ENCODE measurements at places on chromosomes 11 and 22.

- no peak for DNase-seq
These were observed 87.8 kb upstream of the PHOX2A start for GRCh38 chr11:72331761-72332160.

DNA sequence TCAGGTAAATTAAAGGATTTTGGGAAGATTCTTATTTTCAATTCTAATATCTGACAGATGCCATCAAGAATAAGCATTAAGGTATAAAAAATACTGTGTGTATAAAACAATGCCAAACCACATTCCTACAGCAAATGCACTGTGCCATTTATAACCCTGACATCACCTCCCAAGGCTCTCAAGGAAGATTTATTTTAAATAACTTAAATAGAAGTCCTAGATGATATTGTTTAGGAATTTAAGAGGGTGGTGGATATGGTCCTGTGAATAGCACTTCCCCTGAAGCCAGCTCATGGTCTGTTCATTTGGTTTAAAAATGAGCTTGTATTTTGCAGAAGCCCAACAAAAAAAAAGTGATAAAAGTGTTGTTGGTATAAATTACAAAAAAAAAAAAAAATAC is 32.1 kb downstream of the PPIL2 start:
- DNase-seq = no peak

DNA sequence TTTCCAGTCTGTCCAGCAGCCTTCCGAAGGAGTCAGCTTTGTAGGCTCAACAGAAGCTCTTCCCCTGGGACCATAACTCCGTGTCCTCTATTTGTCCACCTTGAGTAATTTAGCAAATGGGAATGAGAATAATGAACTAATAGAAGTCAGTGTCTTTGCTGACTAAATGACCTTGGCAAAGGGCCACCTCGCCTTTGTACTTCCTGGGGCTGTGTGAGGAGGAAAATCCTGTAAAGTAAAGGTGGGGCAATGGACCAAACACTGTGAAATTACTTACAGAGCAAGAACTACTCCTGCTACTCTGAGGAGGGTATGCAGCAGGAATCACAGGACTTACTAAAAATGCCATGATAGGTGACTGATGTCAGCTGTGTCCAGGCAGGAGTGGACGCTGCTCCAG is 36.2 kb upstream of the CSNK2A3 start:
- DNase-seq = no peak

GRCh38 chr22:27877501-27877900 is 41.6 kb downstream of the PITPNB start:
- DNase-seq = no peak

DNA sequence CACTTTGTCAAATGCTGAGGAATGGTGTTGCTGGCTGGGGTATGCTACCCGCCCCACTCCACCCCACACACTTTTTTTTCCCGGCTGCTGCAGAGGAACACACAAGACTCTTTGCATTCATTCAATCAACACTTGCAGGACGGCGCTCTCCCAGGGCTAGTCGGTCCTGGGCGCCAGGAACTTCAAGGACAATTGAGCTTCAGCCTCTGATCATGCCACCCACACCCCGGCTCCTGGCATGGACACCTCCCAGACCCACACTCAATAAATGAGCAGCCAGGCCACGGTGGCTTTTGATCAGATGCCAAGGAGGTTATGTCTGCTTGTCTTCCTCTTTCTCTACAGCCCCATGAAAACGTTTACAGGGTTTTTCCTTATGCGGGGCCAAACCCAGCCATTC is 19.8 kb downstream of the TPST2 start:
- no peak for DNase-seq

DNA sequence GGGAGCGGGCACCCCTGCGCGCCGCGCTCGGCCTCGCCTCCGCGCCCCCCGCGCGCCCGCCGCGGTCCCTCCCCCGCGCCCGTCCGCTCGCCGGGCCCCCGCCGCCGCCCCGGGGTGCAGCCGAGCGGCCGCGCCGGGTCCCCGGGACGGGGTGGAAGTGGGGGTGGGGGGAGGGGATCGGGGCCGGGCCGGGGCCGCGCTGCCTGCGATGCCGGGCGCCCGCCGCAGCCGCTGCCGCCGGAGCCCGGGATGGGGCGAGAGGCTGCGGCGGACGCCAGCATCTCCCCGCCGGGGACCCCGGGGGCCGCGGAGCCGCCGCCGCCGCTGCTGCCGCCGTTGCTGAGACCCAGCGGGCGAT is 365 bp downstream of the MGAT3 start:
- DNase-seq = no peak

GRCh38 chr11:76233196-76233921 is 27.1 kb upstream of the WNT11 start:
- no peak for DNase-seq

GRCh38 chr11:1288426-1289151 is 20.8 kb downstream of the TOLLIP start:
- no peak for DNase-seq

DNA sequence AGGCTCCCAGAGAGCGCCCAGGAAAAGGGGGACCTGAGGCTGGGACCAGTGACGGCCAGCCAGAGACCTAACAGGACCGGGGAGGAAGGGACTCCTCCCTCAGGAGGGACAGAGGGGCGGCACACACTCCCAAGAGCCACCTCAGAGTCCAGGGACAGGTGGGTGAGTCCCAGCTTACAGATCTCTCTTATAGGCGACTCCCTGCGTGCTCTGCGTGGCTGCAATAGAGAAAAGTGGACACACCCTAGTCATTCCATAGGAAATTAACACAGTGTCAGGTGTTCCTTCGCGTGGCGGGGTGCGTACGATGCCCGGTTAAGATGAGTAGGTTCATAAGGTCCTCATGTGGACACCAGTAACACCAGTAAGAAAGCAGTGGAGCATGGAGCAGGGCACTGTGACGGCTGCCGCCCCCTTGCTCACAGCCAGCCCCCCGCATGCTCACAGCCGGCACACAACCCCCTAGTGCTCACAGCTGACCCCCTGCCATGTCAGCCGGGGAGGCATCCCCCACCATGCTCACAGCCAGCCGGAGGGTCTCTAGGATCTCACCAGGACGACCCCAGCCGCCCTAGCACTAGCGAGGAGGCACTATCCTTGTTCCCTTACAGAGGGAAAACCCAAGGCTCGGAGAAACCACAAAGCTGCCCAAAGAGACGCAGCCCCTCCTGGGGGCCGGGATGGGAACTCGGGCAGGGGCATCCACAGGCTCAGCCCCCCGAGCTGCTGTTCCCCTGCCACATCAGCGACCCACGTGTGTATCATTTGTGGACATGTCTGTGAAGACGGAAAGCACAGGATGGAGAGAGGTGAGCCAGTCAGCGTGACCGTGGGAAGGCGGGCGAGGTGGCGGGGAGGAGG is 426.8 kb downstream of the TBC1D22A start:
- DNase-seq = no peak

DNA sequence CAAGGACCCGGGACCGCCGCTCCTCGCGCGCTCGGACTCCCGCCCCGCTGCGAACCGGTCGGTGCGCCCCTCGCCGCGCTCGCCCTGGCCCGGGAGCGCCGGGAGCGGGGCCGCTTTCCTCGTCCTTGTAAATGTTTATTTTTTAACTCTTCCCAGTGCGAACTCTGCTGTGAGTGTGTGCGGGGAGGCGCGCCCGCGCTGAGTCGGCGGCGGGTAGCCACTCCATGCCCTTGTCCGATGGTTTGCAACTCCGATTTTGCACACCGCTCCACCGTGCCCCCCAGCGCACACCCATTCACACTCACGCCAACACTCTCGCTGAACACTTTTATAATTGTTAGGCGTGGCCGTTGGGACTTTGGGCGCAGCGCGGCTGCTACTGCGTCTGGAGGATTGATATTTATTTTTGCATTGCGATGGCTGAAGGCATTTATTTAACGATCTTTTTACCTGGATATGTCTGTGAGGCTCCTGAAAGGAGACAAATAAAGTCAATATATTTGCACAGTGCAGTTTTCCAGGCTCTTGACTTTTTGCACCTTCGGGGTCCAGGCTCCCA is 1.0 kb downstream of the C11orf96 start:
- DNase-seq = no peak

DNA sequence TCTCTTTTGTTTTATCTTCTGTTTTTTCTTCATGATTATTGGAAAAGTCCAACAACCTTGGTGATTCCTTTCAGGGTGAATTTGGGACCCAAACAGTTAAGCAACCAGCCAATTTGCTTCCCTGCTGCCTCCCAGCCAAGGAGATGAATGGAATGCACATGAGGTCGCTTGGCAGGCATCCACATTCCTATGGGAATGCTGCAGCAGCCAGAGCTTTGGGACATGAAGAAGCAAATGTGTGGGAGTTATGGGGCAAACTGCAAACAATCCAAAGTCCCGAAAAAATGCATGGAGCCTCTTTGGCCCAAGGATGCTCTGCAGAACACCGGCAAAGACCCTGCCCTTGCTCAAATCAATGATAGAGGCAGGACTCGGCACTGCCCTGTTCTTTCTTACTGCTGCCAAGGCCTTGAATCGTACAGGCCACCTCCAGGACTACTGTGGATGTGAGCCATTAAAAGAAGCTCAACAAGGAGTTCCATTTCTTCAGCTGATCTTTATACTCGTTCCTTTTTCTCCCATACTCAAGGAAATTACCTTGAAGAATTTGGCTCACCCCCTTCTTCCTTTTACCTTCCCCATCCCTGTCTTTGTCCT is 117.3 kb upstream of the TEAD1 start:
- DNase-seq = no peak

- no peak for DNase-seq
These were observed 51.3 kb downstream of the IGLL5 start for GRCh38 chr22:22938672-22939587.
